ENCODE measurements at places on chromosomes 16 and 17.
A peak's percentile ranks its signal among the peaks of the same experiment; 100 is the strongest.

DNA sequence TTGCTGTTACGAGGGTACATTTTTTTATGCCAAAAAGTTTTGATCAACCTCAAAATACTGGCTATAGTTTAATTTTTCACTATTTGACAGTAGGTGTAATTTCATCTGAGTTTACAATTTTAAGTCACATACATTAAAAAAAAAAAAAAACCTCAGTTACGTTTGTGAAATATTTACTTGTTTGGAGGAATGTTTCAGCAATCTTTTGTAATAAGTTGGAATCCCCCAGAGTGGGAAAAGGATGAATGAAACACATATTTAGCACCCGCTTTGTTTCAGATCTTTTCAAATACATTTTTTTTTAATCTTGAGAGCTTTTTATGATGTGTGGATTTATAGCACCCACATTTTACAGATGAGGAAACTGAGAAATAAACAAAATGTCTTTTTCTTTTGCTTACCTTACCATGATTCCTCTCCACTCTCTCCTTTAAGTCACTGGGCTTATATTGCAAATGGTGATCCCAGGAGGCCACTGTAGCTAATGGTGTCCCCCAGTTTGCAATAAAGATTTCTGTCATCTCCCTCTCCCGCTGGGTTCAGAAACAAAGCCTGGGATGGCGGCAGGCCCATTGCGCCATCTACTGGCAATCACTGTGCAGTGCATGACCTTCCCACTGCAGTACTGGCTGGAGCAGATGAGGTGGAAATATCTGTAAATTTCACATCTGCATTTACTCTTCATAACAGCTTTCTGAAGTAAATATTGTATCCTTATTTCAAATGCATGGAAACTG lies 27.7 kb downstream of the TBC1D3B start:
- peak; percentile 85 for DNase-seq

- peak; percentile 41 for DNase-seq
These were observed 2.0 kb downstream of the NPTX1 start for GRCh38 chr17:80474231-80474960.

DNA sequence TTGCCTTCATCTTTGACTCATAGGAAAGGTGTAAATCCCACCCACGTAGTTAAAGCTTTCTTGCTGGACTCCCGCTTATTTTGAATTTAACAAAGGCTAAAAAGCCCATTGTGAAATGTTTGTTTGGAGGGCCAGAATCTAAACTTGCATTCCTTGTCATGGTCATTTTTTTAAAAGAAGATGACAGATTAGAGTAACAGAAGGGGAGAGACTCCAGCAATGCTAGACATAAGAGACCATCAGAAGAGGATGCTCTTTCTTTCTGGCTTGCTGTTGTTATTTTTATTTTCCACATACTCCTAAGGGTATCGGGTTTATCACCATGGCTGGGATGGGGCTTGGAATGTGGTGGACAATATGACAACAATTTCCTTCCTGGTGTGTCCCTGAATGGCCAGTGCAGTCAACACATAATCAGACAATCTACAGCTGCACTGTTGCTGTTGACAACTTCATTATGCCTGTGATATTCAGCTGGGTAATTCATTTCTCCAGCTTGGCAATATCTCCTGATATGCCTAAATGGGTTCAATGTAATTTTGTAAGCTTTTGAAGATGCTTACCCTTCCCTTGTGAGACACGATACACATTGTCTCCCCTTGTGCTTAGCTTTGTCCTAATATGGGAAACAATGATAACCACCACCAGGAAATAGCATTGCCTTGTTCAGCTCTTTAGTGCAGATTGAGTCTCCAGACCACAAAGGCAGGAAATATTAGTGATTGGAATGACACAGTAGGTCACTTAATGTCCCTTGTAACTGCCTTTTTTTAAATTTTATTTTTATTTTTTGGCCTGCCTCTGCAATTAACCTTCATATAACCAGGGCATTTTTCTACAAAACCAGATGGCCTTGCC lies 164.3 kb downstream of the ANKFN1 start:
- DNase-seq, result no peak

- DNase-seq, result no peak
These were observed 430 bp downstream of the BCAS3 start for GRCh38 chr17:60678118-60678444.

DNA sequence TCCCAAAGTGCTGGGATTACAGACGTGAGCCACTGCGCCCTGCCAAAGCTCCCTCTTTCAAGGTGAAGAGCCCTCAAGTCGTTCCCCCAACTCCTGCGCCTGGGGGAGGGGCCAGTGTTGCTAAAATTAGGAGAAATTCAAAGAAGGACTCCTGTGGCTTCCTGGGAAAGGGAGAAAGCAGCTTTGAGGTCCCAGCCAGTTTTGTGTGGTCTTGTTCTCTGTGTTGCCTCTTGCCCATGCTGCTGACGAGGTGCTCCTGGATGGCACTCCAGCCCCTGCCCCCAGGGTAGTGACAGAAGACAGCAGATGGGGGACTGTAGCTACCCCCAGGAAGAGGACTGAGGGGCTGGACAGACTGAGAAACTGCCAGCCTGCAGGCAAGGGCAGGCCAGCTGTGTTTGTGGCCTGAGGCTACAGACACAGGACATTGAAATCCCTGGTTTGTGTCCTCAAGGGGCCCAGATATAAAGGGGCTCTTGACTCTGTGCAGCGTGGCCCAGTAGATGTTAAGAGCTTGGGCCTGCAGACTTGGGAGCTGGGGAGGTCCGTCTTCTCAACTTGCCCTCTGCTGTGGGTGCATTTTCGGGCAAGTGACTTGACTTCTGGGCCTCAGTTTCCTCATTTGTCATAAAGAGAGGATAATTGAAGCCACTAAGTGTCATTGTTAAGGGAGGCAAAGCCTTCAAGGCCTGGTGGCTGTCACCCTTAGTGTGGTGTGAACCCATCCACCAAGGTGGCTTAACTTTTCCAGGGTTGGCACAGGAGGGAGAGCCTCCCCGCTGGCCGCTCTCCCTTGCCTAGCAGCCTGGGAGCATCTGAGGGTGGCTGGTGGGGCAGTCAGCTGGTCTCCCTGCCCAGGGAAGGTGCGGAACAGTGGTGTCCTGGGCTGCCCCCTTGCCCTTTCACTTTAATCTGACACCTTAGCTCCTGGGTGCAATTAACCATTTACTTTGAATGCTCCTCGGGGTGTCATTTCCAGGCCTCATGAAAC lies 4.1 kb downstream of the UBALD2 start:
- DNase-seq, result no peak

DNA sequence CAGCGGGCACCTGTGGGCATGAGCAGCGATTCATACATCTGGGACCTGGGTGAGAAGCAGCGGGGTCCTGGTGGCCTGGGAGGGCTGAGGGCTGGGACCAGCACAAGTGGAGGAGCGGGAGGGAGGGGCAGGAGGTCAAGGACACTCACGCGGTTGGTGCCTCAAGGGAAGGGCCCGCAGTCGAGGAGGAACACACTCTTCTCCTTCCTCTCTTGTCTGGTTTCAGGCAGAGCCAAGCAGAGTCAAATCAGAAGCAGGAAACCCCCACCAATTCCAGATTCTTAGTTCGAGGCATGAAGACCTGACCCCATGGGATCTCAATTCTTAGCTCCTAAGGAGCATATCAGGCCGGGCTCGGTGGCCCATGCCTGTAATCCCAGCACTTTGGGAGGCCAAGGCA lies 15.7 kb downstream of the DNAI2 start:
- DNase-seq, result no peak

DNA sequence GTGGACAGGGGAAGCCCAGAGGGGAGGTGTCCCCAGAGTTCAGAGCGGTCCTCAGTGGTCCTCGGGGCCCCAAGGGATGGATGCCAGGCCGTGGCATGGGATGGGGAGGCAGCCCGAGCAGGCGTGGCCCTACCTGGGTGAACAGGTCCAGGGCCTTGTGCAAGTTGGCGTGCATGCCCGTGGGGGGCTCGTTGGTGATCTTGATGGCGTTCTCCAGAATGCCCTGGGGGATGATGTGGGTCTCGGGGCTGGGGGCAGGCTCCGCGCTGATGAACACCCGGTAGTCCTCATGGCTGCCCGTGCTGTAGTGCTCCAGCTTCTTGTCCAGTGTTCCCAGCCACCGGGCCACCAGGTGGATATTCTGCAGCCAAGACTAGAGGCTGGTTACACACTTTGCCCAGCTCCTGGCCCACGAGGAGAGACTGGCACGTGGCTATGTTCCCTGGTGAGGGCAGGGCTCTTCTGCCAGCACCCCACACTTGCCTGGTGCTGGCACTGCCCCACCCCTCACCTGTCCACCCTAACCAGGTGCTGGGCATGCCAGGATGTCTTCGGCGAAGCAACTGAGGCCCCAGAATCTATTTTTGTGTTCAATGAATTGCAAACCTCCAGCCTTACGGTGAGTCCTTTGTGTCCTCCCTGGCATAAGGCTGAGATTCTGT lies 59.2 kb downstream of the PGS1 start:
- no peak for DNase-seq

GRCh38 chr17:35192708-35193107 lies 1.5 kb downstream of the SLC35G3 start:
- no peak for DNase-seq

DNA sequence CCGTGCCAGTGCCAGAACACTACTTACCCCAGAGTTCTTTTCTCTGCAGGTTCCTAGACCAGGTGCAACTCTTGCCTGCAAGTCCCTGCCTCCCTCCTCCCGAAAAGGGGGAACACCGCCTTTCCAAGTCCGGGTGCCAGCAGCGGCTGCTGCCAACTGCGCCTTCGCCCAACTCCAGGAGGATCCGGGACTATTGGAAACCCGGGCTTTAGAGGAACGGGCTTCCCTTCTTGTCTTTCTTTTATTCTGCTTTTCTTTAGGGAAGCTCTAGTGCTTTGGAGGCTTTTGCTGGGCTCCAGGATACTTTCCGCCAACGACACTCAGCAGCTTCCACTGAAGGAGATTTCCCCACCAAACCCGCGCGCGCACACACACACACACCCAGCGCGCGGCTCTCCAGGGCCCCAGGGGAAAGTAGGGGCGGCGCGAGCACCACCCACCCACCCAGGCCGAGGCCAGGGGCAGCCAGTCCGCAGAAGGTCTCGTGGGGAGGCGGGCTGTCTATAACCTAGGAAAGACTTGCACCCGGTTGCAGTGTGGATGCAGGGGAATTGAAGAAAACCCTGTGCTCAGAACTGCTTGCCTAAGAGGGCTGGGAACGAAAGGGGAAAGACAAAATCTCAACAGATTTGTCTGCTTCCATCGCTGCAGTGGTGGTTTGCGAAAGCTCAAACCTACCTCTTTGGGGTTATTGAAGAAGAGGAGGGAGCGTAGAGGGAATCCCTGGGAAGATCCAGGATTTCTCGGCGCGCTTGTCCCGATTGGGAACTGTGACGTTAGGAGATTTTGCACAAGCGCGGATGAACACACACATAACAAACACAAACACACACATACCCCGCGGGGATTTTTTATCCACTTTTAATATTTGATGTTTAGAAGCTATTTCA lies 977 bp upstream of the CA10 start:
- DNase-seq, result no peak
